ENCODE measurements at places on chromosomes 3 and 15.

- peak; percentile 82 for DNase-seq
Observed at GRCh38 chr15:41603941-41604911, 45.2 kb downstream of the TYRO3 start.

- no peak for DNase-seq
Observed at GRCh38 chr15:31834654-31835053, 195.7 kb upstream of the CHRNA7 start.

DNA sequence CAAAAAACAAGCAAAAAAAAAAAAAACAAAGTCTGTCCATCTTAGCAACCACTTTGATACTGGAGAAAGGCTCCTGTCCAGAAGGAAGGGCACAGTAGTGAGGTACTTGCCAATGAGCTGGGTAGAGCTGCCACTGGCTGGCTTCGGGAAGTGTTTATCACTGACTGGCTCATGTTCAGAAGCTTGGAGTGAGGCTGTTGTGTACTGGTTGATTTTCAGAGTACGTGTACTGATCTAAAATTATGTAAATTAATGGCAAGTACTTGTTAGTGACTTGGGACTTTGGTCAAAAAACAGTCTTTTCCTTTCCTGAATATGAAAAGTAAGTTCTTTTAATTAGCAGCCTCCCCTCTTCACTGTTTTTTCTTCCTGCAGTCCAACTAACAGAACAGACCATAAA, 979 bp upstream of the ZNF621 start:
- no peak for DNase-seq

- DNase-seq = no peak
Observed at GRCh38 chr3:156321945-156322344, 201.6 kb downstream of the KCNAB1 start.

GRCh38 chr3:133891662-133892378, 3.9 kb downstream of the RAB6B start:
- DNase-seq = no peak

DNA sequence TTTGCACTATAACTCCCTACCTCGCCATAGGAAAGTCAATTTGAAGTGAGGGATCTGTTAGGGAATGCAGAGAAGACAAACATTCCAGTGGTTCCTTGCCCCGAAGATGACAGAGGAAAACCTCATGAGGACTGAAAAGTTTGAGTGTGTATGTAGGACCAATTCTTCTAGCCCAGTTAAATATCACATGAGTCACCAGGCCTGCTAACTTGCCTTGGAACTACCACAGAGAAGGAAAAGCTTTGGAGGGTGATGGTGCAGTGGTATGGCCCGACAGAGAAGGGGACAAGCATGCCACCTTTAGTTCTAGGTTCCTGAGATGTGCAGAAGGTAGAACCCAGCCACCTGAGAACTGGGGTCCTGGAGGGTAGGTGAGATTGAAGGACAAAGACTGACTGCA, 2.6 kb upstream of the UPK1B start:
- DNase-seq = no peak

DNA sequence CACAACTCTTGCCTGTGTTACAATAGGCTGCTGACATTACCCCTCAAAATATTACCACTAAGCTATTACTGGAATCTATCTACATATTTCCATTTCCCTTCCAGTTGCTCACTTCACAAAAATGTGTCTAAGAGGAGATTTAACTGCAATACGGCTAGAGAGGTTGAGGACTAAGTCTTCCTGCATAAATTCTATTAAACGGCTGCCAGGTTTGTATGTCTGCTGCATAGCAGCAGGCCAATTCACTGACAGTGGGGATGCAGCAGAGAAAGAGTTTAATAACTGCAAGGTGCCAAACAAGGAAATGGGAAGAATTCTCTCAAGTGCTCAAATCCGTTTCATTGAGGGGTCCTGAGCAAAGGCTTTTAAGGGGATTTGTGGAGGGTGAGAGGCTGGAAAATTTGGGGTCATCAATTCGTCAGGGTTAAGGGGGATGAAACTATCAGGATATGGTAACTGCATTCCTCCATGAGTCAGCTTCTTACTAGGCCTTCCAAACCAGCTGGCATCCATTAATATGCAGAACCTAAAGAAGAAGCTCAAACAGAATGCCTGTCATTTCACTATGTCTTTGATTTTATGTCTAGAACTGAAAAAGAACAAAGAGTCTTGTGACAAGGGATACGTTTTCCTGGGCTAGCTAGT, 675.6 kb downstream of the TBL1XR1 start:
- peak; percentile 12 for DNase-seq

DNA sequence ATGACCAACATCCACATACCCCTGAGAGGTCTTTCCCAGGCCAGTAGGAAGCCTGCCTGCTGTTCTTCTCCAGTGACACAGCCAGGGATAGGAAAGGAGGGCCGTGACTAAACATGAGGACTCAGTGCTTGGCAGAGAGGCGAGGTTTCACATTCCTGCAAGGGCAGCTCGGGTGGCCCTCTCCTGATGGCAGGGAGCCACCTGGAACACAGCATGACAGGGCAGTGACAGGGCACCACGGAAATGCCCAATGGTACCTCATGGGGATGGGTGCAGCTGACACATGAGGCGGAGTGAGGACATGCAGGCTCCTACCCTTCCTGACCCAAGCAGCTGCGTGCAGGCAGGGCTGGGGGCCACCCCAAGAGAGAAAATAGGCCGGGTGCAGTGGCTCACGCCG, 7.4 kb upstream of the TGM5 start:
- no peak for DNase-seq
